Brain (organoid and tissue), 16 donors: ENCODE measurements at places on chromosomes 6 and 20. TPM values are rescaled to one million over a fixed set of nuclear protein-coding genes. Genes with fewer than 3 reads are reported as not detected.

GRCh38 chr6:161215193-161215592, 58.7 kb downstream of the AGPAT4 start:
- no peak for DNase-seq

- DNase-seq, result no peak
Observed at GRCh38 chr6:91476000-91476399, 889.1 kb upstream of the MAP3K7 start.

Gene NHSL1
- polyA plus RNA-seq, result 18.2 TPM

DNA sequence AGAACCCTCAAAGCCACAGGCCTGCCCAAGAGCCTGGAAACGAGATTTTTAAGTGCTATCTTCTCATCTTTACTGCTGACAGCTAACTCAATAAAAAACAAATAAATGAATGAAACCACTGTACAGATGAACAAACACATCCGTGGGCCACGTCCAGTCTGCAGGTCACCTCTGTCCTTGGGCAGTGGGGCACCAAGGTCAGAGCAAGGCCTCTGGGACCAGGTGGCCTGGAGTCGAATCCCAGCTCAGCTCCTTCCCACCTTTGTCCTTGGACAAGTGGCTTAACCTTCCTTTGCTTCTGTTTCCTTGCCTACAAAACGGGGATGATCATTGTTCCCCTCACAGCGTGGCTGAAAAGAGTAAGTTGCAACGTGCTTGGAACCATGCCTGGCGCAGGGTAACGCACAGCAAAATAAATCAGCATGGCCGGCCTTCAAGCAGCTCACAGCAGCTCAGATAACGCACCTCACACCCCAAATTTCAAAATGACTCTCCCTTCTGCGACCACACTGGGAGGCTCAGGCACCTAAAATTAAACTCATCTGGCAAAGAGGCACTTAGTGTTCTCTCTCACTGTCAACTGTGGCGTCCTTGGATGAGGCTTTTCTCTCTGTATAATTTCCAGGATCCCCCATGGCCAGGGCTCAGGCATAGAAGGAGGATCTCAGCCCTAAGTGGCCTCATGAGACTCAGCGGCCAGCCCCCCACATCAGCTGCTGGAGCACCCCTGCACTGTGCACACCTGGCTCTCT, 35.7 kb downstream of the RRBP1 start:
- DNase-seq, result no peak

- DNase-seq, result no peak
Observed at GRCh38 chr6:117496383-117496990, 14.0 kb downstream of the DCBLD1 start.

Gene GCM1
- polyA plus RNA-seq, result not detected

GRCh38 chr6:127912914-127913313, 12.1 kb upstream of the THEMIS start:
- no peak for DNase-seq

GRCh38 chr6:41719436-41720261, 15.8 kb downstream of the TFEB start:
- DNase-seq, result no peak

DNA sequence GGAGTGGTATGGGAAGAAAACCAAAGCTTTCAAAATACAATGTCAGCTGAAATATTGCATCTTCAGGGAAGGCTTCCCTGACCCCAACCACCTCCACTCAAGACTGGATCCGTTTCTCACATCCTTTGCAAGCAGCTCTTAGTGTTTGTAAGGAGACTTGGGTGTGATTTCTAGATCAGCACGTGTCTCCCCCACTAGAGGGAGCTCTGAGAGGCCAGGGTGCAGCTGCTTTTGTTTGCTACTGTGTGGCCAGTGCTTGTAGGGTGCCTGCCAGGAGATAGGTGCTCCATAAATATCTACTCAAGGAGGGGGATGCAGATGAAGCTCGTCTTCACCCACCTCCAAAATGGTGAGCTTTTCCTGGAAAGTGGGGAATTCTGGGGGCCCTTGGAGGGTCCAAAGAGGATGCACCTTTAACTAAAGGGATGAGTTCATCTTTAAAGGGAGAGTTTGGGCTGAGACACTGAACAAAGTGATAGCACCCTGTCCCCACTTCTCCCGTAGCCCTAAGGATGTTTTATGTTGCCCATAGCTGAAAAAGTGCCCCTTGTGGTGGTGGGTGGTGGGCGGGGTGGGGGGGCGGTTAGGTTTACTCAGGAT, 52.6 kb upstream of the MAFB start:
- no peak for DNase-seq

Gene RIPPLY2
- polyA plus RNA-seq, result 14.6 TPM

GRCh38 chr6:144951730-144952437, 666.7 kb downstream of the UTRN start:
- no peak for DNase-seq

- no peak for DNase-seq
Observed at GRCh38 chr20:44419131-44419844, 56.4 kb upstream of the TTPAL start.

Gene RBL1
- polyA plus RNA-seq, result 3.9 TPM

GRCh38 chr6:167963589-167964057, 33.8 kb upstream of the KIF25 start:
- no peak for DNase-seq

GRCh38 chr20:45489083-45489531, 19.6 kb downstream of the WFDC2 start:
- DNase-seq, result no peak

DNA sequence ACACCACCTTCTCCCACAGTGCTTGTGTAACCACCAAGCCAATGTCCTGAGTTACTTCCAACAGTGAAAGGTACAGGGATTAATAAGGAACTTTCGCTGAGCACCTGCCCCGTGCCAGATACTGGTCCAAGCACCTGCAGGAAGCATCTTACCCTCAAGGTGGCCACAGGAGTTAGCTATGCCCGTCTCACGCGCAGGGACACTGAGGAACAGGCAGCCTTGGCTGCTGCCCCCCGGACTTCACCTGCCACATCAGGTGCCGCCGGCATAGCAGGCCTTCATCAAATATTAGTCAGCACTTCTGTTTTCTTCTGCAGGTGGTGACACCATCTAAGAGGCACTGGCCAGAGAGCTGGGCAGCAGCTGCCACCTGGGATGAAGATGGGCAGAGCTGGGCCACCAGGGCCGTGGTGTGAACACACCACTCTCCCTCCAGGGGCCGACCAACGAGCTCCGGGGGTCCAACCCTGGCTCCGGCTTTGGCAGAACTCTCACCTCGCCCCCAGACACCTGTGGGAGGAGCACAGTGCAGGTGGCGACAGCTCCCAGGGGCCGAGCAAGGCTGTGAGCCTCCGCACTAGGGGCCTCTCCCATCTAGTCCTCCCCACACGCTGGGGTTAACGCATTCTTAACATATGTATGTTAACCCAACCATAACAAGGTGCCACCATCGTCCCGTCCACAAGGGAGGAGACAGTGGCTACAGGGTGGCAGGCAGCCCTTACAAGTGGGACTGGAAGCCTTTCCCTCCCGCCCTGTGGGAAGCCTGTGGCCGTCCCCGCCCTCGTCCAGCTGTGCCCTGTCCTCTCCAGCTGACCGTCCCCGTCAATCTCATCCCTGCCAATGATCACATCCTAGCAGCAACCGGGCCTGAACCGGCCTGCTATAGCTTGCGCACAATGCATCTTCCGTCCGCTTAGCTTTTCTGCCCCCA, 2.9 kb upstream of the PPDPF start:
- DNase-seq, result no peak

Gene CFAP61
- 9.0 TPM for polyA plus RNA-seq

- DNase-seq, result no peak
Observed at GRCh38 chr6:23031986-23032385, 462.6 kb downstream of the HDGFL1 start.

Gene HNF4A
- polyA plus RNA-seq, result 0.10 TPM

Gene CDKAL1
- 21.7 TPM for polyA plus RNA-seq

Gene STK35
- polyA plus RNA-seq, result 11.4 TPM

GRCh38 chr6:56714982-56715456, 72.3 kb upstream of the DST start:
- DNase-seq, result peak; percentile 19

DNA sequence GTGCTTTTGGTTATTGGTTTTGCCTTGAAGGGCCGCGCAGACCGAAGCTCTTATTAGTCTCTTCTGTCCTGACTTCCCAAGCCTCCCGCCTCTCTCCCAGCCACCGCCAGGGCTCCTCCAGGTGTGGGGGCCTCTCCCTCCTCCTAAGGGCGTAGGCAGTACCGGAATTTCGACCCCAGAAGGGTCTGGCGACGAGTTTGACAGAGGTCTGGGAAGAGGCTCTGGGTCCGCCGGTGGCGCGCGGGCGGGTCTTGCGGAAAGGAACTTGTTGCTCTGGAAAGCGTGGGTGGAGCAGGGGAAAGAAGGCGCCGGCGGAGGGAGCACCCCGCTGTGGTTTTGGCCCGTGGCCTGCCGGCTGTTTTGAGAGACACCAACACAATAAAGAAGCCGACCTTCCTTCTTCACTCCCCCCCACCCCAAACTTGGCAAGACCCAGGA, 1.8 kb downstream of the PCSK2 start:
- DNase-seq, result peak; percentile 59

DNA sequence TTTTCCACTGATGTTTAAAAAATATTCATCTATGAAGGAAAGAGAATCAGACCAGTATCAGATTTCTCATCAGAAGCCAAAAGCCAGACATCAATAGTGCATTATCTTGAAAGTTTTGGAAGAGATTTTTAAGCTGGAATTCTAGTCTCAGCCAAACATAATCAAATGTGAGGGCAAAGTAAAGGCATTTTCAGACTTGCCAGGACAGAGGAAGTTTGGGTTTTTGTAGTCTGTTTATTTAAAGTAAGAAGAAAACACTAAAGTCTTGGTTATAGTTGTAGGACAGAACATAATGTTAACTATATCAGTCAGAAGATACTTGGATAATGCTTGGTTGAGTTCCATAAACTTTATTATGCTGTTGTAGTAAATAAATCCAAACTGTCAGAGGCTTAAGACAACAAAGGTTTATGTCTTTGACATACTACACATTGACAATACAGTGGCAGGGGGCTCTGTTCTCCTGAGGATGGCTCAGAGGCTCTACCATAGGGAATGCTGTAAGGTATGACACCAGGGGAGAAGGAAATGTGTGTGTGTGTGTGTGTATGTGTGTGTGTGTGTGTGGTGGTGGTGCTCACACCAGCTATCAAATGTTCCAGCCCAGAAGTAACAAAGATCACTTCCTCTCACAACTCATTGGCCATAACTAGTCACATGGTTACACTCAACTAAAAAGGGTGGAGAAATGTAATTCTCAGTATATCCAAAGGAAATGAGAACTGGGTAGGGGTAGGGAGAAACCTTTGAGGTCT, 26.7 kb upstream of the YWHAB start:
- no peak for DNase-seq

Gene DSP
- polyA plus RNA-seq, result 505 TPM

Gene IMPG1
- polyA plus RNA-seq, result 0.08 TPM

Gene TGM3
- polyA plus RNA-seq, result 0.24 TPM

Gene PDE10A
- 0.64 TPM for polyA plus RNA-seq

DNA sequence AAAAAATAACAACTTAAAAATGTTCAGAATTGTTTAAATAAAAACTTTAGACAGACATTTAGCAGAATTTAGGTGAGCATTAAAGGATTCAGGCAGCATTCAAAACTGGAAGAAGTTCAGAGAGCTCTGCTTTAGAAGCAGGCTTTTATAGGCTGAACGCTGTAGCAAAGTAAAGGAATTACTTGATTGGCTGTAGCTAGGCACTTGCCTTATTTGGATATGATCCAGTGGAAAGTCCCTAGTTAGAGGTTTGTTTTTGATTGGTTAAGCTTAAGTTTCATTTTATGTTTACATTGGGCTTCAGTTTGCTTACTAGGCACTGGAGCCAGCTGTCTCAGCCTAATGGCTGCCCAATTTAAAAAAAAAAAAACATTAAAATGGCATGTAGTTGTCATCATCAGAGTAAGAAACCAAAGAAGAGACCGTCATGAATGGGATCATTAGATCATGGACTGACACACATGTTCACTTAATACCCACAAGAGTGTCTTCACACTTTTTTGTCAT, 65.1 kb downstream of the CBFA2T2 start:
- DNase-seq, result peak; percentile 56

GRCh38 chr20:1336699-1337367, 7.9 kb upstream of the SDCBP2 start:
- DNase-seq, result no peak

GRCh38 chr20:10316582-10316981, 98.0 kb downstream of the SNAP25 start:
- no peak for DNase-seq

GRCh38 chr20:48777005-48777404, 50.8 kb downstream of the PREX1 start:
- no peak for DNase-seq

DNA sequence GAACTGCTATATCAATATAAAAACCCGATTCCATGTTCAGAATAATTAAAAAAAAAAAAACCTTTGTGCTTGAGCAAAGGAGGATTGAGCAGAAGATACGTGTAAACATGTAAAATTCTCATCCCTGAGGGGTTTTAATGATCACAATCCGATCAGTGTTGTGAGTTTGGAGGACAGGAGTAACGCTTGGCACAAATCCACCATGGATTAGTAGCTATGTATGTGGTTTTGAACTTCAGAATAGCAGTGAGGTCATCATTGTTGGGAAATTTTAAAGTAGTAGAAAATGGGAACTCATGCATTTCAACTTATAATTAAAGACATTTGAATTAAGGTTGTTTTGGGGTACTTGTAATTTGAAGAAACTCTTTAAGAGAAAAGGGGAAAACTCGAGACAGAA, 203.2 kb downstream of the RPS12 start:
- no peak for DNase-seq

Gene TRIM10
- polyA plus RNA-seq, result not detected

Gene FRS3
- polyA plus RNA-seq, result 16.7 TPM

Gene SLC17A3
- polyA plus RNA-seq, result not detected

DNA sequence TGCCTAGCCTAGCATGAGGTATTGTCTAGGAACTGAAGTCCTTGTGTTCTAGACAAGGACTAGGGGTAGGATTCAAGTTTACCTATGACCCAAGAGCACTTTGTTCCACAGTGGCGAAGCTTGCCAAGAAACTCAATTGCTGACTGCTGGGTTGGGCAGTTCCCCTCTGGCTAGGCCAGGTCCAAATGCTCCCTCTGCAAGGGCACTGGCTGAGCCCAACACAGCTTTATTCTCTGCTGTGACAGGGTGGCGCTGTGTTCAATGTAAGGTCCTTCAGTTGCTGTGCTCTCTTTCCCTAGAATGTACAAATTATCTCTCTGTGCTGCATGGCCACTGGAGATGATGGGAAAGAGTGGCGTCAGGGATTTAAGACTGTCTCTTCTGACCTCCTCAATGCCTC, 950.8 kb downstream of the HACE1 start:
- no peak for DNase-seq

DNA sequence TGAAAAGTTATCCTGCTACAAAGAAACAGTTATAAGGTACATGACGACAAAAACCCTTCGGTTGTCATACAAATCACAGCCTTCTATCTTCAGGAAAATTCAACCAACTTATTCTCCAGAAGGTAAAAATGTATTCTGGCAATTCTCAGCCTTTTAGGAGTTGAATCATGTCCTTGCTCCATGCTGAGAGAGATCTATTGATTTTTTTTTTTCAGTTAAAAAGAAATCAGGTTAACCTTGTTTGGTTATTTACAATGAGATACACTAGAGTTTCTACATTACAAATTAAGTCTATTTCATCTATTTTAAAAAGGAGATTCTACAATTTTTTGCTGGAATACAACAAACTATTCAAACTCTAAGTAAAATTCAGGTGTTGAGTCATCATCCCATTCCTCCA, 45.4 kb downstream of the ROS1 start:
- no peak for DNase-seq

Gene PAK5
- 7.2 TPM for polyA plus RNA-seq

Gene FBXO30
- 2.1 TPM for polyA plus RNA-seq

Gene KHDC1L
- 0.83 TPM for polyA plus RNA-seq
